ENCODE measurements at places on chromosomes 2 and 18.
A peak's percentile ranks its signal among the peaks of the same experiment; 100 is the strongest.

DNA sequence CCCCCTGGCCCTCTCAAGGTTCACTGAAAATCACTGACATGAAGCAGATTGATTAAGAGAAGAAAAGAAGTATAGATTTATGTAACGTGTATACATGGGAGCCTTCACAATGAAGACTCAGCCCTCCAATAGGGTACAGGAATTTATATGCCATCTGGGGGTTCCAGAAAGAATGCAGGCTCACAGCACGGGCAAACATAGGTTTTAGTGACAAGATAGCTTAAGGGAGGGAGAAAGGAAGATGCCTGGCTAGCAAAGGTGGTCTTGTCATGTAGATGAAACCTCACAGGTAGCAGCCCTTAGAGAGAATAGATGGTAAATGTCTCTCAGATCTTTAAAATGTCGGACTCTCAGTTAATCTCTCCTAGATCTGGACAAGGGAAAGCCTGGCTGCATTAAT, 173.9 kb downstream of the RNF152 start:
- no peak for DNase-seq

GRCh38 chr2:223865907-223866508, 28.6 kb upstream of the AP1S3 start:
- peak; percentile 15 for DNase-seq

DNA sequence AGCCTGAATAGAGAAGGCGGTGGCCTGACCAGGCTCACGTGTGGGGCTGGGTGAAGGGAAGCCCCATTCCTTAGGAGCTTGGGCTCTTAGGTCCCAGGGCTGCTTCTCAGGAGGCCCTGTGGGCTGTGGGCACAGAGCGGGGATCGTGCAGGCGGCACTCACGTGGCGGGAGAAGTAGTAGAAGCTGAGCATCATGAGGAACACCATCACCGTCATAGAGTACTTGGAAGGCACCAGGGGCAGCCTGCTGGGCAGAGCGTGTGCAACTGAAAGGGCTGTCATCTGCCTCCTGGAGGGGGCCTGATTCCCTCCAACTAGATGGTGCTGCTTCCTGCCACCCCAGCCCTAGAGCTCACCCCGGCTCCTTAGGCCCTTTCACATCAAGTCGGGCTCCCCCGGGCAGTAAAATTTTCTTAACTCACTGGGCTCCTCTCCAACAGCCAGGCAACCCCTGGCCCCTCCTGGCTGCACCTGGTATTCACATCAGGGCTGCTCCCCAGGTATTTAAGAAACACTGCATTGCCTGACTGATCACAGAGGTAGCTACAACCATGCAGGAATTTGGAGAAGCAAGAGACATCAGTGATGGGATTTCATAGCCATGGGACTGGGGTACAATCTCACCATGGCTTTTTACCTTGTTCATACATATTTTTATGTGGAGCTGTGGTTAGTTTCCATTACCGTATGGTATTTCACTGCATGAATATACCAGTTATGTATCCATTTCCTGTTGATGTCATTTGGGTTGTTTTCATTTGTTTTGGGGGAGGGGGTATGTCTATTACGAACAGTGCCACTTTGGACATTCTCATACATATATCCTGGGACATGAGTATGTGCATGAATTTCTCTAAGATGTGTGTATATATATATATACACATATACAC, 32.9 kb downstream of the CENPO start:
- DNase-seq: peak; percentile 21

- DNase-seq: peak; percentile 58
Observed at GRCh38 chr2:136136931-136137330, 19.0 kb upstream of the CXCR4 start.

DNA sequence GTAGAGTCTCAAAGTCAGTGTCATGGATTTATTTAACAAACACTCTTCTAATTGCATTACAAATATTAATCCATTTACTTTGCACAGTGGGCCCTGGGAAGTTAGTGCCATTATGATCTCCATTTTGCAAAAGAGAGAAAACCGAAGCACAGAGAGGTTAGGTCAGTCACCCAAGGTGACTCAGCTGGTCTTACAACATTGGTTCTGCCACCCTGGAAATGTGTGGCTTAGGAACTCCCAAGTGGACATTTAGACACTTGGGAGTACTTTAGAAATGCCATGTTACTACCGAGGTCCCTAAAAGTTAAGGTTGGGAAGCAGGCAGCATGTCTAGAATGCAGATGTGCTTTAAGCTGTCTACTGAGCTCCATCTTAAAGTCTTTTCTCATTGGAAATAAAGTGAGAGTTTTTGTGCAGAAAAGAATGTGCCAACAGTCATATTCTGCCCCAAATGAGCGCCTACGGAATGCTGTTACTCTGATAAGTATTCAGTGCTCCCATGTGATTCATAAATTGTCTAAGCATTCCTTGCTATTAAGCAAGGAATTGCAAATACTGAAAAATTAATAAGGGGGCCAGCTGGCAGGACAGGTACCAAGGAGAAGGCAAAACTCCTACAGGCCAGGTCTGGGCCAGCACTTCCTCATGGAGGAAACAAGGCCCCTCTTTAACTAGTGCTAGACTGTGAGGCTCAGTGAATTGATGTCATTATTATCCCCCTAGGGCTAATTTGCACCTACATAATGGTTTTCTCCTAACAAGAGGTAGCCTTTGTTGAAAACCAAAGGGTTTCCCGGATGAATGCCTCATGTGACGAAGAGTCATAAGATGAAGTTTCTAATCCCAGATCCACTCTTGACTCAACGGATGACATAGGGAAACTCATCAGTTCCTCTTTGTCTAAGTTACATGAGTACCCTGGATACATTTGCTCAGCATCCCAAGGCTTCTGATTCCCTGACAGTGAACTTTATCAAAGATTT, 16.3 kb downstream of the NRP2 start:
- no peak for DNase-seq

- DNase-seq: no peak
Observed at GRCh38 chr18:58495207-58495606, 133.7 kb downstream of the ALPK2 start.

DNA sequence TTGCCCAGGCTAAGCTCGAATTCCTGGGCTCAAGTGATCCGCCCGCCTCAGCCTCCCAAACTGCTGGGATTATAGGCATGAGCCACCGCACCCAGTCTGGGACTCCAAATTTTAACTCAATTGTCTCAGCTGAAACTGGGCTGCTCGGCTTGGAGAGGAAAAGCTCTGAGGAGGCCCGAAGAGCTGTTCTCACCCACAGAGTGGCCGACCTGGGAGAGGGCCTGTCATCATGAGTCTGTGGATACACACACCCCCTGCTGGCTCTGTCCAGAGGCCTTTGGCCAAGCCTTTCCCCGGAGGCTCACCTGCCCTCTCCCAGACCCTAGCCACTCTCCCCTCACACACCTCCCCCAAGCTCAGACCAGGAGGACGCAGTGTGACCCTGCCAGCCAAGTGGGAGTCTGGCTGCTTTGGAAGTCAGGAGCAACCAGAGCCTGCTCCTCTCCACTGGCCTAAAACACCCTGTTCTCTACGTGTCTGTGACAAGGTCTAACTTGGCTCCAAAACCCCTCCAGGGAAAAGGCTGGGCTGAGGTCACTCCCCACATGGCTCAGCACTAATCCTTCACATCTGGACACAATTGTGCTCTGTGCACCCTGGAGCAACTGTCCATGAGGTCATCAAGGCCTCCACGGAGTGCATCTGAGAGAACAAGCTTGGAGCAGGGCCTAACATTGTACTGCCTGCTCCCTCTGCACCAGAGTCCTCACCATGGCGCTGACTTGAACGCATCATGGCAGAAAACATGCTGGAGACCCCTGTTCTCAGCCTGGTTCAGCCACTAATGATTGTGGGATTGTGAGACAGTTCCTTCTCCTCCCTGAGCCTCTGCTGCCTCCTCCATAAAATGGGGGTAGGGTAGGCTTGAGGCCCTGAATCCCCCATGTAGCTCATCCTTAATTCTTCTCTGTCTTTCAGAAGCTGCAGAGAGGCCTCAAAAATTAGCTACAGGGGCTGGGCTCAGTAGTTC, 49.9 kb upstream of the RAB6C start:
- DNase-seq: no peak

DNA sequence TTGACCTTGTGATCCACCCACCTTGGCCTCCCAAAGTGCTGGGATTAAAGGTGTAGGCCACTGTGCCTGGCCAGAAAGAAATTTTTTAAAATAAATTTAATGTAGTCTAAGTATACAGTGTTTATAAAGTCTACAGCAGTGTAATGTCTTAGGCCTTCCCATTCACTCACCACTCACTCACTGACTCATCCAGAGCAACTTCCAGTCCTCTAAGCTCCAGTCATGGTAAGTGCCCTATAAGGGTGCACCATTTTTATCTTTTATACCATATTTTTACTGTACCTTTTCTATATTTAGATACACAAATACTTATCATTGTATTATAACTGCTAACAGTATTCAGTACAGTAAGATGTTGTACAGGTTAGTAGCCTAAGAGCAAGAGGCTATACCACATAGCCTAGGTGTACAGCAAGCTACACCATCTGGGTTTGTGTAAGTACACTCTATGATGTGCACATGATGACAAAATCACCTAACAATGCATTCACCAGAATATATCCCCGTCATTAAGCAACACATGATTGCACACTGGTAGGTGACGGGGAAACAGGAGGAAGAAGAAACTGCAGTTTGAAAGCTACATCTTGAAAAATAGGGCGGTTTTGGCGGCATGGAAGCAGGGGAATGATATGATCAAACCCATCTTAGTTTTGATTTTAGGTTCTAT, 105.1 kb upstream of the ITGB6 start:
- no peak for DNase-seq

DNA sequence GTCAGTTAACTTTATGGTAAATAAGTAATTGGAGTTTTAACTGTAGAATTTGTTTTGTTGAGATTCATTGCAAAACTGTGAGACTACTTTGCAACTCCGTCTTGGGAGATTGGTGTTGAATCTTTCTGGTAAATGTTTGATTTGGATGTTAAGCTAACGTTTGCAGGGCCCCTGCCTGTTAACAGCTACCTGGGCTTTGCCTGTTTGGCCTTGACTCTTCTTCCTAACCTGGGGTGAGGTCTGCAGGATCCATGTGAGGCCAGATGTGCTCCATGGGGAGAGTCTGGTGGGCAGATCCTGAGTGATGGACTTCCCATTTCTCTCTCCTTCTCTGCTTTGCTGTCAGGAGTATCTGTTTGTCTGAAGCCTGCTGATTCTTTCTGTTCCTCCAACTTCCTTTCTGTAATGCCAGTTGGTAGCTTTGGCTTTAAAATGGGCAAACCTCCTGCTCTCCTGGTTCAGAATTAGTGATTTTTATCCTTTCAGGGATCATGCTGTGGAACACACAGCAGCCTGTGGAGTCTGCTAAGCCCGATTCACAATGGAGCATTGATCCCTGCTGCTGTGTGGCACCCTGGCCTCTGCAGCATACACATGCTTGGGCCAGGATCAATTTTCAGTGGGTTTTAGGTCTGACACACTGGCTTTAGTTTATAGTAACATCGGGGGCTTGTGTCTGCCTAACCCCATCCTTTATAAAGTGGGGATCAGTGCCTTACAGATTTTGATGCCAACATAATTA, 36.3 kb downstream of the PTPRM start:
- DNase-seq: no peak

DNA sequence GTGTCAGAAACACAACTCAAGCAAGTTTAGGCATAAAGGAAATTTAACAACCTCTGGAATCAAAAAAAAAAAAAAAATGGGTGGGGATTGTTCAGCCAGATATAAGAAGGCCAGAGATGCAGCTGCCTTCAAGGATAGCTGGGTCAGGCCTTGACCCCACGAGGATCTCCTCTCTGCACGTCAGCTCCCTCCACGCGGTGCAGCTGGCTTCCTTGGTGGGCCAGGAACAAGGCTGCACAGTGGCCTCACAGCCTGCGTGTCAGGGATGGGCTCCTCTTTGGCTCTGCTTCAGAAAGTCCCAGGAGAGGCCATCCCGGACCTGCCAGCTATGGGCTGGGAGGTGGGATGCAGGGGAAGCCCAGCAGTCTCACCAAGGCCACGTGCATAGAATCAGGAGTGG, 55.5 kb downstream of the TIMM21 start:
- no peak for DNase-seq

Data from CD4-positive, alpha-beta T cell treated with Interleukin-21 for 1 hour (primary cell).